ENCODE measurements at places on chromosomes 2 and 18.

- no peak overlapping the region for H3K27ac ChIP-seq
- peaks cover 14% of the 10 kb centered on the region for H3K27me3 ChIP-seq
- no peaks in the 10 kb centered on the region for H3K36me3 ChIP-seq
- no peak overlapping the region for H3K4me3 ChIP-seq
These were observed 71.2 kb downstream of the TGFA start for GRCh38 chr2:70482401-70482800.

DNA sequence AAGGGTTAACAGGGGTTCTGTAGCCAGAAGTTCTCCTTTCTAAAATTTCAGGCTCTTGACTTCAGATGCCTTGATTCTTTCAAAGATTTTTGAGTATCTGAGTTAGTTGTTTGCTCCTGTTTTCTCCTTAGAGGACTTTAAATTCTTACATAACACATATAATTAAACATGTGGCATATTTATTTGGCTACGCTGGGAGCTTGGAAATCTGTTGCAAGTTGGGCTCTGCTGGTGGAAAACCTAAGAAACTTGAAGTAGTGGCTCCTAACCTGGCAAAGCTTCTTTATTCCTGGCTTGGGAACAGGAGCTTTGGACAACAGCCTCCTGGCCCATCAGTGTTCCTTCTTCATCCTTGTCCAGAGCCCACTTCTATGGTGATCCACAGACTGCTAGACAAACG, 72.6 kb downstream of the VIT start:
- H3K4me3 ChIP-seq, result no peak overlapping the region
- no peaks in the 10 kb centered on the region for H3K4me1 ChIP-seq
- DNase-seq, result no peak
- peaks cover 2% of the 10 kb centered on the region for H3K27me3 ChIP-seq
- H3K27ac ChIP-seq, result no peak overlapping the region

- no peak for DNase-seq
- no peak overlapping the region for H3K4me3 ChIP-seq
- peaks cover 4% of the 10 kb centered on the region for H3K27me3 ChIP-seq
- no peaks in the 10 kb centered on the region for H3K36me3 ChIP-seq
- H3K27ac ChIP-seq, result no peak overlapping the region
These were observed 114.9 kb upstream of the AGAP1 start for GRCh38 chr2:235378944-235379343.

DNA sequence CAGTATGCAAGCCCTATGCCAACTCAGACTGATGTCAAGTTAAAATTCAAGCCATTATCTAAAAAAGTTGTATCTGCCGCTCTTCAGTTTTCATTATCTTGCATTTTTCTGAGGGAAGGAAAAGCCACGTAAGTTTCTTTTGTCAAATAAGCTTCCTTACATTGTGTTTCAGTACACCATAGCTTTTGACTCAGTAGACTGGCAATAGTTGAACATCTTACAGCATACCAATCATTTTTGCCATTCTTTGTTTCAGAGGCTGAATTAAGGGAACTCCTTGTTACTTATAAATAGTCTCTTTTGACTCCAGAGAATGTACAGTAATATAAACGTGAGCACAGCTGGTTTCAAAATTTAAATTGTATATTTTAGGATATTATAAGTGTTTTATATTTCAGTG, 120.6 kb downstream of the EHBP1 start:
- peaks cover 20% of the 10 kb centered on the region for H3K36me3 ChIP-seq
- H3K4me1 ChIP-seq, result no peaks in the 10 kb centered on the region
- no peaks in the 10 kb centered on the region for H3K27me3 ChIP-seq
- H3K4me3 ChIP-seq, result no peak overlapping the region

DNA sequence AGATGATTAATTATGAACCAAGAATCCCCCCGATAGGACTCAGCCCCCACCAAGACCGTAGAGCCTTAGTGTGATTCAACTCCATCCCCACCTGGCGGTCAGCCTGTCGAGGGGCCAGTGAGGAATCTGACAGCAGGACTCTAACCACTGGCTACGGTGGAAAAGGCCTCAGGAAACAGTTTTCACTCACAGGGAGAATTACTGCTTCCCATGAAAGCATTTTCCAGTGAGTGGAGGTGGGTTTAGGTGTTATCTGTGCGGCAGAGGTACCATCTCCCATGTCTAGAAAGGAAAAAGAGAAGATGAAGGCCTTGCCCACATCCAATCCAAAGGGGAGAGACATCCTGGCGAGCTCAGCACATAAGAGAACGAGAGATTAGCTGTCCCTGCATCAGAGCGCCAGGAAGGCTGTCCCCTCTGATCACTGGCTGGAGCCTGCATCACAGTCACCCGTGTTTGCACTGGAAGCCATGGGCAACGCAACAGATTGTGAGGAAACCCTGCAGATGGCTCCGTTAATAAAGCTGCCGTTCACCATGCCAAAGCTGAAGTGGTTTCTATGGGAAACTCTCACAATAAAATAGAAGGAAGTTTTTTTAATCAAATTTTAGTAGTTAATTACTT, 22.3 kb downstream of the COX7A2L start:
- no peaks in the 10 kb centered on the region for H3K27me3 ChIP-seq
- peaks cover 39% of the 10 kb centered on the region for H3K4me1 ChIP-seq
- no peak overlapping the region for H3K27ac ChIP-seq
- peaks cover 87% of the 10 kb centered on the region for H3K36me3 ChIP-seq

DNA sequence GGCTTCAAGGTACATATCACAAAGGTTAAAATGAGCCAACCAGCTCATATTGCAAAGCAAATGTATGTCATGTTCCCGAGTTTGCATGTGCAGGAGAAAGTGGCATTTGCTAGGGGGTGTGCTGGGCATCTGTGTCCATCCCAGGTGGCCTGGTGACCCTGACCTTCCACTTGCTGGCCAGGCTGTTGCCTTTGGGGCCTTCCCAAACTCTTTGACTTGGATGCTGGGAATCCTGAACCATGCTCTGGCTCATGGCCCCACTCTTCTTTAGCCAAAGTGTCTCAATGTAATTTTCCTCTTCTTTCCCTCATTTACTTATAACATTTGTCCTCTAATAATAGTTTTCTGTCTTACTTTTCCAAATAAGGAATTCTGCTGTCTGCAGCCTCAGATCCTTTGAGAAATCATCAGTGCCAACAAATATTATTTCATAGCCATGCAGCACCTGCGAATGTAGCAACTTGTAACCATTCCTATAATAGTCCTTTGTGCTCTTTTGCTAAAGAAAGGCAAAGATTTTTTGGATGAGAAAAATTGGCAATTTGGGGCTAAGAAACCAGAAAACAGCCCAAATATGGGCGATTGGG, 64.2 kb downstream of the MTCL1 start:
- no peak for DNase-seq
- H3K4me3 ChIP-seq, result no peak overlapping the region
- peaks cover 8% of the 10 kb centered on the region for H3K27me3 ChIP-seq
- no peaks in the 10 kb centered on the region for H3K4me1 ChIP-seq

- DNase-seq, result no peak
- H3K27me3 ChIP-seq, result no peaks in the 10 kb centered on the region
- peaks cover 58% of the 10 kb centered on the region for H3K4me1 ChIP-seq
- H3K27ac ChIP-seq, result no peak overlapping the region
- H3K36me3 ChIP-seq, result peaks cover 58% of the 10 kb centered on the region
- H3K4me3 ChIP-seq, result no peak overlapping the region
These were observed 124.6 kb downstream of the NCK2 start for GRCh38 chr2:105869341-105869740.

DNA sequence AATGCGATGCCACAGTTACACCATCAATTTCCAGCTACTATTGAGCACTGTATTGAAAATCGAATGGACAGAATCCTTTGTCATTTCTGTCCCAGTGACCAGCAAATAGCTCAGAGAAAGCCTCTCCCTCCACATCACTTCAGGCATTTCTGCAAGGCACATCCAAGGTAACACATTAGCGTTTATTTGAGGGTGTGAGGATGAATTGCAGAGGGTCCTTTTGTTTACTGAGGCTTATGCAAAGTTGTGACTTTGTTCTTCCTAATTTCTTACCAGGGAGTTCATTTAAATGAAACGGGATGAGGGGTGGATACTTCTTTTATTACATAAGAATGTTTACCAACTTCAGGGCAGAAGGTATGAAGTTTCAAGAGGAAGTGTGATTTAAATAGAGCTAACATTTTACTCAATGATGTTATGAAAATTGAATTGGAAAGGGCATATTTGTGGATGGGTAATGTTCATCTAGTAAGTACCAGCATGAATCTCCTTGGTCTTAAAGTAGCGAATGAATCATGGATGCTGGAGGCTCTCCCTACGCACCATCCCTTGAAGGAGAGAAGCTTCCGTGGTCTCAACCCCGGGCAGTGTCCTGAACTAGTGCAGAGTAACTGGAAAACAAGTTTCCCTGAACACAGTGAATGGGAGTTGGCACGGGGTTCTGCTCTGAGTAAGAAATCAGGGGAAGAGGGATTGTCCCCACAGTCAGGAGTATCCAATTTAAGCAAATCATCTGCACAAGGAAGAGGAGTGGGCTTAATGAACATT, 756.5 kb downstream of the GALR1 start:
- no peaks in the 10 kb centered on the region for H3K4me1 ChIP-seq
- no peak for DNase-seq
- no peaks in the 10 kb centered on the region for H3K36me3 ChIP-seq
- H3K27ac ChIP-seq, result no peak overlapping the region

DNA sequence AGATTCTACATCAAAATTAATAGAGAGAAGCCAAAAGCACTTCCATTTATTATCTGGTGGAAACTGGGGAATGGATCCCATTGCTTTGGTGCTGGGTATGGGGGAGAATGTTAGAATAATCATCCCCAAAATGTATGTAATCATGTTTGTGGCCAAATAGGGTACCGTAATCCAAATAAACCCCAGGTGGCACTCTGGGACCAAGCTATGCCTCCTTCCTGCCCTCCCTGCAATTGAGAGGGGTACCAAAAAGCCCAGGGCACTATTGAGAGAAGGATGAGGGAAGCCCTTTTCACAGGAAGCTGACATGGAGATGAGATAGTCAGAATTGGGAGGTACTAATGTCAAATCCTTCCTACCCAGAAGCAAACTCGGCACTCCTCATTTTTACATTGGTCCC, 85.7 kb upstream of the NRP2 start:
- no peak for DNase-seq
- H3K4me1 ChIP-seq, result no peaks in the 10 kb centered on the region
- no peak overlapping the region for H3K27ac ChIP-seq
- H3K27me3 ChIP-seq, result peaks cover 4% of the 10 kb centered on the region
- no peak overlapping the region for H3K4me3 ChIP-seq

DNA sequence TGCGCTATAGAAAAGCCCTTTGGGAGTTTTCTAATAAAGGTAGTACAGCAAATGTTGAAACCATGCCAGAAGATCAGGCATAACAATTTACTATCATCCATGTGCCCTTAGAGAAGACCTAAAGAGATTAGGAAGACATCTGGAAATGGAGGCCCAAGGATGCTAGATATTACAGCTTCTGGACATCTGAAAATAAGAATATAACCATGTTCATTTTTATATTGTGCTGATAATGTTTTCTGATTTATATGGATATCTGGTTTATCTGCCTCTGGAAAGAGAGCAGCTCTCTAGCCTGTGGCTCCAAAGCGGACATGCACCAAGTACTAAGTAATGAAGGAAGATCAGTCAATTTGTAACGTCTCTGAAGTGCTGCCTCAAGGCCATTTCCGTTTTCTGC, 478.0 kb upstream of the DDX18 start:
- DNase-seq, result no peak
- no peaks in the 10 kb centered on the region for H3K27me3 ChIP-seq
- no peak overlapping the region for H3K4me3 ChIP-seq
- H3K36me3 ChIP-seq, result no peaks in the 10 kb centered on the region
- no peak overlapping the region for H3K27ac ChIP-seq
- H3K4me1 ChIP-seq, result no peaks in the 10 kb centered on the region

DNA sequence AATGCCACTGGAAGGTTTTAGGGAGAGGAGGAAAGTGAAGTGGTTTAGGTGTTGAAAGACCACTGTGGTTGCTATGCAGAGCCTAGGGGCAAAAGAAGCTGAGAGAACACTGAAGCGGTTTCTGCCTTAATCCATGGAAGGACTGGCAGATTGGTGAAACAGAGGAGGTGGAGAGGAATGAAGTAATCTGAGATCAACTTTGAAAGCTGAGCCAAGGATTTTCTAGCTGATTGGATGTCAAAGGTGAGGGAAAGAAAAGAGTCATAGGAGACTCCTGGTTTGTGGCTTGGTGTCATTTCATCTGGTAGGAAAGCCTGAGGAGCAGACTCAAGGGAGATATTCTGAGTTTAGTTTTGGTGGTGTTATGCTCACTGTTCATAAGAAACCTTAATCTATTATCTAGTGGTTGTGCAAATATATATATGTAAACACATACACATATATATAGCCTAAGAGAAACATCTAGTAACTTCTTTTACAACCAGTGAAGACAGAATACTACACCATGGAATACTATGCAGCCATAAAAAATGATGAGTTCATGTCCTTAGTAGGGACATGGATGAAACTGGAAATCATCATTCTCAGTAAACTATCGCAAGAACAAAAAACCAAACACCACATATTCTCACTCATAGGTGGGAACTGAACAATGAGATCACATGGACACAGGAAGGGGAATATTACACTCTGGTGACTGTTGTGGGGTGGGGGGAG, 134.1 kb upstream of the CREB1 start:
- no peak overlapping the region for H3K4me3 ChIP-seq
- H3K36me3 ChIP-seq, result no peaks in the 10 kb centered on the region
- peaks cover 3% of the 10 kb centered on the region for H3K27me3 ChIP-seq
- no peak overlapping the region for H3K27ac ChIP-seq

- no peak overlapping the region for H3K4me3 ChIP-seq
- H3K27me3 ChIP-seq, result no peaks in the 10 kb centered on the region
- no peak for DNase-seq
- no peaks in the 10 kb centered on the region for H3K36me3 ChIP-seq
- H3K27ac ChIP-seq, result no peak overlapping the region
- no peaks in the 10 kb centered on the region for H3K4me1 ChIP-seq
These were observed 28.7 kb upstream of the DCC start for GRCh38 chr18:52311331-52311730.

DNA sequence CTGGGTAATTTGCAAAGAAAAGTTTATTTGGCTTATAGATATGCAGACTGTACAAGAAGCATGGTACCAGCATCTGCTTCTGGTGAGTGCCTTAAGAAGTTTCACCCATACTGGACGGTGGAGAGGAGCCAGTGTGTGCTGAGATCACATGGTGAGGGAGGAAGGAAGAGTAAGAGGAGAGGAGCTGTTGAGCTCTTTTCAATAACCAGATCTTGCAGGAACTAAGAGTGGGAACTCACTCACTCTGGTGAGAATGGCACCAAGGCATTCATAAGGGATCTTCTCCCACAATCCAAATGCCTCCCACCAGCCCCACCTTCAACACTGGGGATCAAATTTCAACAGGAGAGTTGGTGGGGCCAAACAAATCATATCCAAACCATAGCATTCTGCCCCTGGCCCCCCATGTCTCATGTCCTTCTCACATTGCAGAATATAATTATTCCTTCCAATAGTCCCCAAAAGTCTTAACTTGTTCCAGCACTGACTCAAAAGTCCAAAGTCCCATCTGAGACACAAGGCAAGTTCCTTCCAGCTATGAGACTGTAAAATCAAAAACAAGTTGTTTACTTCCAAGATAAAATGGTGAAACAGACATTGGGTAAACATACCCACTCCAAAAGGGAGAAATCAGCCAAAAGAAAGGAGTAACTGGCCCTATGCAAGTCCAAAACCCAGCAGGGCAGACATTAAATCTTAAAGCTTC, 11.7 kb upstream of the TMEM37 start:
- H3K4me1 ChIP-seq, result no peaks in the 10 kb centered on the region
- no peak overlapping the region for H3K27ac ChIP-seq
- H3K27me3 ChIP-seq, result peaks cover 5% of the 10 kb centered on the region
- H3K36me3 ChIP-seq, result no peaks in the 10 kb centered on the region
- no peak for DNase-seq
- no peak overlapping the region for H3K4me3 ChIP-seq
